ENCODE measurements at places on chromosomes 11 and 22.
A peak's percentile ranks its signal among the peaks of the same experiment; 100 is the strongest.

- DNase-seq: no peak
Measured at GRCh38 chr11:111455291-111456085, 56.7 kb downstream of the BTG4 start.

DNA sequence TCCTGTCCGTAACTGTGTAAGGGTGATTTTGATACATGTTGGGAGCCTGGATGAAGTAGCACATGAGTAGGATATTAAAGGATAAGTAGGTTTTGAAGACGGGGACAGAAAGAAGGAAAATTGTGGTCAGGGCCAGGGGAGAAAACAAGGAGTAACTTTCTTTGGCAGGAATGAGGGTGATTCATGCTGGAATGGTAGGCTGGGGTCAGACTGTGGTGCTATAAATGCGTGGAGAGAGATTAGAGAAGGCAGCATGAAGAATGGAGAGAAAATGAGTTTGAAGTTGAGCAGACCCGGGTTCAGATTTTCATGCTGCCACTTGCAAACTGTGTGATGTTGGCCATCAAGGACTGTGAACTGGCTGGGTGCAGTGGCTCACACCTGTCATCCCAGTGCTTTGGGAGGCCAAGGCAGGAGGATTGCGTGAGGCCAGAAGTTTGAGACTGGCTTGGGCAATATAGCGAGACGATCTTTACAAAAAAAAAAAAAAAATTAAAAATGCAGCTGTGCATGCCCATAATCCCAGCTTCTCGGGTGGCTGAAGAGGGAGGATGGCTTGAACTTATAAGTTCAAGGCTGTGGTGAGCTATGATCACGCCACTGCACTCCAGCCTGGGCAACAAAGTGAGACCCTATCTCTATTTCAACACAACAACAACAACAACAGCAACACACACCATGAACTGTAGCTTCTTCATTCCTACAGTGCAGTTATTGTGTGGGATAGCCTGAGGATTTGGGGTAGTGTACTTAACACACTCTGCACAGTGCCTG is 22.3 kb downstream of the ZBTB16 start:
- no peak for DNase-seq

- no peak for DNase-seq
Measured at GRCh38 chr22:17897426-17897825, 123.2 kb upstream of the BID start.

- DNase-seq: no peak
Measured at GRCh38 chr11:123473941-123474677, 44.0 kb downstream of the GRAMD1B start.

GRCh38 chr11:60868682-60869450 is 1.5 kb downstream of the ZP1 start:
- DNase-seq: no peak

- no peak for DNase-seq
Measured at GRCh38 chr11:33320814-33321330, 63.7 kb downstream of the HIPK3 start.

DNA sequence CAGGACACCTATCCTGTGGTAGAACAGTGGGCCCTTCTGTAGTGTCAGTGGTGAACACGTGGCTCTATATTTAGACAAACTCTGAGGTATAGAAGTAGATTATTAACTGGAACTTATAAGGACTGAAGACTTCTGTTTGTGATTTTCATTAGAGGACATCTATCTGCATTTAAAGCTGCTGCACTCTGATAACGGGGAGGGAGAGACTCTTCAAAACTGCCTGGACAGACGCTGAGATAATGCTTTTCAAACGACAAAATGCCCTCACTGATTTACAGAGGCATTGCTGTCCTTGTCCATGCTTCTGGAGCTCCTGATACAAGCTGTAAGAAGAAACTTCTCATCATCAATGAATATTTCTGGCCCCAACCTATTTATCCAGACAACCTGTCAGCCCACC is 425.2 kb downstream of the OPCML start:
- no peak for DNase-seq

GRCh38 chr22:38859581-38860282 is 12.3 kb downstream of the CBX6 start:
- DNase-seq: peak; percentile 23

All from left hindlimb (tissue), 1 donor.